NCI-H526 (cell line): ENCODE measurements at places on chromosomes 4 and X.

- no peak for DNase-seq
Measured at GRCh38 chr4:24642981-24643547, 58.7 kb upstream of the DHX15 start.

DNA sequence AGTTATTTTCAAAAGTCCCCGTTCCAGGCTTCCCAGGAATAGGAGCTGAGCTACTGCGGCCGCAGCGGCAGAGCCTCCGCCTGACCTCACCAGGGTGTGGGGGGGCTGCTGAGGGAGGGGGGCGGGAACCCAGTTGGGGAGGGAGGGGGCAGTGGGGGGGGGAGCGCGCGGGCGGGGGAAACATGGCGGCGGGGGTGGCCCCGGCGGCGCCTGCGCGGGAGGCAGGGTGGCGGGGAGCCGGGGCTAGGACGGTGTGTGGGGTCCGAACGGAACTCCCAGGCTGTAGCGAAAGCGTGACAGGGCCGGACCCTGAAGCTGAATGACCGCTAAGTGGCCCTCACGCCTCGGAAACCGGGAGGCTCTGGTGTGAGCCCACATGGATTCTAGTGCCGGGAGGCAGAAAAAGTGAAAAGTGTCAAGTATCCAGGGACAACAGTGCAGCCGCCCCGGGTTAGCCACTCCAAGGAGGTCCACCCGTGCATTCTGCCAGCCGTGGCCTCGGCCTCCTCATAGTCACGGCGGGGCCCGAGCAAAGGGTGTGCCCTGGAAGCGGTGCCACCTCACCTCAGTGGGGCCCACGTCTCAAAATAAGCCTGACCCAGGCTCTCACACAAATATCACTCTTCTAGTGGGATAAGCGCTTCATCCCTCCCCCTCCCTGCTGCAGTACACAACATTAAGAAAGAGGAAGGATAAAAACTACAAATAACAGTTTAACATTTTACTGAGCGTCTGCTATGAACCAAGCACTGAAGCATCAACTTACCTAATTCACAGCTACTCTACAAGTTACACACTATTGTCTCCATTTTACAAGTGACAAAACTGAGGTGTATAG, at the start of gene KLHL13:
Gene KLHL13 (minus strand): TSS at position 98 of the 838 bp plus-strand sequence. CDS start 88,337 bp downstream, outside the sequence.
- peak; percentile 26 for DNase-seq

GRCh38 chr4:185999207-185999606, 69.7 kb upstream of the TLR3 start:
- DNase-seq, result no peak

DNA sequence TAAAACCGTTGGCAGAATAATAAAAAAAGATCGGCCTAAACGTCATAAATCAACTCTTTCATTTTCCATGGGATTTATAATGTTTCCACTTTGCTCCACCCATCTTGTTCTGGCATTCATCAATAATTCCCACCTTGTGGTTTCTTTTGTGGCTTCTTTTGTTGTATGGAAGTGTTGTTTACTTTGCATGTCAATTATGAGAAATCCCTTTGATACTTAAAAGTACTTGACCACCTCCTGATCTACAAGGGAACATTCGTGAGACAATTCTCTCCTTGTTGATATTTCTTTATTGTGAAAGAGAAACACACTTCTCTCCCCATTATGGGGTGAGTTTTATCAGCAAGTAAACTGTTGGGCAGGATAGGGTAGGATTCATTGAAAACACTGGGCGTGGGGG, 2.8 kb downstream of the AMELX start:
- DNase-seq, result no peak

GRCh38 chr4:1910643-1911042, 39.5 kb downstream of the NSD2 start:
- no peak for DNase-seq

- DNase-seq, result no peak
Measured at GRCh38 chrX:132742246-132742645, 216.2 kb downstream of the HS6ST2 start.

DNA sequence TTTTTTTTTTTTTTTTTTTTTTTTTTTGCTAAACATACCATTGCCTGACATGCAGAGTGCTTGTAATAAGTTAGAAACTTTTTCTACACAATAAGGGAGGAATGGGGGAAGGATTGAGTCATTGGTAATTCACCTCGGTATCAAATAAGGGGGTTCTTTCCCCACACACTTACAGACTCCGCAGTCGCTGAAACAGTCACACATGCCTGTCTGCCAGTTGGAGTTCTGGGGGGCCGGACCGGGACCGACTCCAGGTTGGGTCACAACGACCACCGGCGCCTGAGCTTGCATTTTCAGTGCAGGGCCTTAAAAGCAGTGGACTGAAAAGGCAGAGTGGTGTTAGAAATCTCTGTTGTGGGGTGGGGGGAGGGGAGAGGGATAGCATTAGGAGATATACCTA, 6.9 kb downstream of the PLAC8 start:
- no peak for DNase-seq

DNA sequence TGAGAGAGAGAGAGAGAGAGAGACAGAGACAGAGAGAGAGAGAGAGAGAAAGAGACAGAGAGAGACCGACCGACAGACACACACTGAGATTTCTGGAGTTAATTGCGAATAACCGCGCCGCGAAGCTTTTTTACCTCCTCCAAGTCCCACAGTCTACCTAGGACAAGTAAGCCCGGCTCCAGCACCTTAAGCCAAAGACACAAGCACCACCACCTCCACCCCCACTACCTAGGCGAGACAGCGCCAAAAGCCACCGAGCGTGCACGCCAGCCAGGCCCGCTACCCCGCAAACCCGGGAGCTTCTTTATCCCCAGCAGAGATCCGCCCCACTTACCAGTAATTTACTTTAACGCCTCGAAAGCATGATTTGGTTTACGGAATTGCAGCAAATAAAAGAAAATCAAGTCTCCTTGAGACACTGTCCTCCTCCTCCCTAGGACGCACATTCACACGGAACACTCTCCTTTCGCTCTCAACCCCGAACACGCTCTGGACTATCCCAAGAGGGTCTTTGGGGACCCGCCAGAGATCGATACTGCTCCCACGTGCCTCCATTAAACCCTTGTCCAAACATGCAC, 649.6 kb upstream of the DIPK2B start:
- no peak for DNase-seq

- no peak for DNase-seq
Measured at GRCh38 chr4:144582975-144583374, 63.0 kb upstream of the HHIP start.

GRCh38 chrX:73812256-73812655, 249.3 kb downstream of the CHIC1 start:
- no peak for DNase-seq

GRCh38 chr4:67403342-67403741, 142.0 kb downstream of the CENPC start:
- no peak for DNase-seq

DNA sequence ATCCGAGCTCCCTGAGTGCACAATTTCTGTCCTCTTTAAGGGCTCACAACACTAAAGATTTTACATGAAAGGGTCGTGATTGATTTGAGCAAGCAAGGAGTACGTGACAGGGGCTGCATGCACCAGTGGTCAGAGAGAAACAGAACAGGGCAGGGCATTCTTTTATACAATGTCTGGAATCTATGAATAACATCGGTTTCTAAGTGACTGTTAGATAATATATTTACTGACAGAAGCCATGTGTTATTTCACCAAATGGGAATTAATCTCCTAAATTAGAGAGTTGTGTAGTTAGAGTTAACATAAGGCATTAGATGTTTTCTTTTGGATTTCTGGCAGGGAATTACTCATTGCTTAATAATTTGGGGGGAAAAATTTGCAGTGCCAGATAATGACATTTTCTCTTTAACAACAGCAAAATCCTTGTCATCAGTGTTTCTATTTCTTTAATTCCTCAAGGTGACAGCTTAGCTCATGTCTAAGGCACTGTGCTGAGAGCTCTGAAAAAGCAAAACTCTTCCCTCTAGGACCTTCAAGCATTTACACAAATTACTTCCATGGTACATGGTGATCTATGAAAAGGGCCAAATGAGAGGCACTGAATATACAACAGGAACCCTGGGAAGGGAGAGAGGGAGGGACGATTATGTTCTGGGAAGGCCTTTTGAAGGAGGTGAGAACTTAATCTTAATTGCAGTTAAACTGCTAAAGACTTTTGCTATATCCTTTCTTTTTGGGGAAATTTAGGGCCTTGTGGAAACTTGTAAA, 145.0 kb downstream of the RTL3 start:
- no peak for DNase-seq

- peak; percentile 35 for DNase-seq
Measured at GRCh38 chr4:6019316-6020263, 1.4 kb upstream of the C4orf50 start.

DNA sequence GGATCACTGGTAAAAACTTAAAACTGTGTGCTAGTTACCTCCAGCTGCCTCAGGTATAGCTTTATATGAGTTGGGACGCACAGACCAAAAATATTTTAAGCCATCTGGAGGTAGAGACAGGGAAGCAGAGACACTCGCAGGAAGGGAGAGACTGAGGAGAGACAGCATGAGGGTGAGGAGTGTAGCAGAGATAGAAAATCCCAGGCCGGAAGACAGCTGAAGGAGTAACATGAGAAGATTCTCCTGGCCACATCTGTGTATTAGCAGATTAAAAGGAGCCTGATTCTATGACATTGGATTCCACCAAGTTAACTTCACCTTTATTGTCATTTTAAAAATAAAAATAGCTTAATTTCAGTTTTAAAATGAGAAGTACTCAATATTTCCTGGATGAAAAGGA, 84.3 kb downstream of the PDLIM5 start:
- DNase-seq, result no peak

- DNase-seq, result no peak
Measured at GRCh38 chrX:14440106-14440505, 89.2 kb upstream of the GLRA2 start.

GRCh38 chrX:14029039-14029424, 660 bp downstream of the GEMIN8 start:
- DNase-seq, result no peak

- DNase-seq, result no peak
Measured at GRCh38 chr4:74016068-74016467, 17.6 kb upstream of the CXCL5 start.

DNA sequence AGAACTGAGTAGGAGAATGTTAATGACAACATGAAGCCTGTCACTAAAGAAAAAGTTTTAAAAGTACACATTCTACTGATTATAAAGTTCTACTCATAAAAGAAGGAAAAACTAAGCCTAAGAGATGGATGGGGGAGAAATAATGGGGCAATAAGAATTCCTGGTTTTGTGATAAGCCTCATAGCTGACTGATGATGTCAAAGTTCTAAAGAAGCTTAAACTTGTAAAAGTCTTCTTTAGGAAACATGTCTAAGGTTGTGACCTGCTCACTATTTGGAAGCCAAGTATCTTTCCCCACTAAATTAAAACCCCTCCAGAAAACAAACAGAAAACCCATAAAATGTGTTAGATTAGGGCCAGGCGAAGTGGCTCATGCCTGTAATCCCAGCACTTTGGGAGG, 232.9 kb upstream of the GIMD1 start:
- no peak for DNase-seq
